ENCODE measurements at places on chromosomes 5 and 9.
A peak's percentile ranks its signal among the peaks of the same experiment; 100 is the strongest.

- DNase-seq: no peak
These were observed 174.0 kb upstream of the WWC1 start for GRCh38 chr5:168117469-168117868.

GRCh38 chr9:94174164-94174563 is 84.9 kb upstream of the ZNF169 start:
- DNase-seq: no peak

DNA sequence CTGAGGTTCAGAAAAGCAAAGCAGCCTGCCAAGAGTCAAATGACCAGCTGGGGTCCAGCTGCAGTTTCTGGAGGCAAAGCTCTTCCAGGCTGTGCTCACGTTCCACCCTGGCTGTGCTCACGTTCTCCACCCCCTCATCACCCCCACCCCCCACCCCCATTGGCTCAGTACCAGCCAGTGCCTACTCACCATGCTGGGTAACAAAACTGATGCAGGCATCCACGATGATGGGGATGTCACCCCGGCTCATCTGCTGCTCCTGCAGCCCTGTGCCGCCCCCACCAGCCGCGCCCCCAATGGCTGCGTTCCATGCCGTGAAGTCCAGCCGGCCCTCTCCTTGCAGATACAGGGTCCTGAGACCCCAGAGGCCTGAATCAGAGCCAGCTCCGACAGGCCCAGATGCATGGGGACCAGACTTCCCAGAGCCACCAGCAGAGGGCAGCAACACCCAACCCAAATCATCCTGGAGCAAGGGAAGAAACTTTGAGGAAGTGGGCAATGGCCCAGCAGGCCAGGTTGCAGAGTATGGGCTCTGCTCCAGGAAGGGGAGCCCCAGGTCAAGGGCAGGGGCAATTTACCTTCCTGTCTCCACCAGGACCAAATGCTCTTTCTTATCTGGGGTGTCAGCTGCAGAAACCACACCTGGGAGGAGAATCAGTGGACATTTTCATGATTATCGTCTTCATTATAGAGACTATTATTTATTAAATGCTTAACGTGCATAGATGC is 13.7 kb upstream of the FCHSD1 start:
- DNase-seq: peak; percentile 65

DNA sequence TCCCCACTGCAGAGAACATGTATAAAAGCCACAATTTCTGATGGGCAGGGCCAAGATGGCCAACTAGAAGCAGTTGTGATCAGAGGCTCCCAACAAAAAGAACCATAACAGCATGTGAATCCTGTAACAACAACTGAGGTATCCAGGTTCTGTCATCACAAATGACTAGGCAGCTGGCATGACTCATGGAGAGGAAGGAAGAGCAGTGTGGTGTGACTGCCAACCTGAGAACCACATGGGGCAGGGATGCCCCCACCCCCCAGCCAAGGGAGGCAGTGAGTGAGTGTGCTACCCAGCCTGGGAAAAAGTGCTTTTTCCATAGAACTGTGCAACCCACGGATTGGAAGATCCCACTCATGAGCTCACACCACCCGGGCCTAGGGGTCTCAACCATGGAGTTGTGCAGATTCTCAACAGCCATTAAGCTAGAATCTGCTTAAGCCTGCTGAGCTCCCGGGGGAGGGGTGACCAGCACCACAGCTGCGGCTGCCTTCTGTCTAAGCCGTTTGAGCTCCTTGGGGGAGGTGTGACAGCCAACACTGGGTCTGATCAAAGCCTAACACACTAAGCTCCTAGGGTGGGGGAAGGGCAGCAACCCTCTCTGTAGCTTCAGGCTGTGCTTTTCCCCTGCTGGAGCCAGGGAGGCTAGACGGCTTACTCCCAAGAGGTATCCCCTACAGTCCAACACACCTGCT is 80.1 kb upstream of the DMAC1 start:
- no peak for DNase-seq

DNA sequence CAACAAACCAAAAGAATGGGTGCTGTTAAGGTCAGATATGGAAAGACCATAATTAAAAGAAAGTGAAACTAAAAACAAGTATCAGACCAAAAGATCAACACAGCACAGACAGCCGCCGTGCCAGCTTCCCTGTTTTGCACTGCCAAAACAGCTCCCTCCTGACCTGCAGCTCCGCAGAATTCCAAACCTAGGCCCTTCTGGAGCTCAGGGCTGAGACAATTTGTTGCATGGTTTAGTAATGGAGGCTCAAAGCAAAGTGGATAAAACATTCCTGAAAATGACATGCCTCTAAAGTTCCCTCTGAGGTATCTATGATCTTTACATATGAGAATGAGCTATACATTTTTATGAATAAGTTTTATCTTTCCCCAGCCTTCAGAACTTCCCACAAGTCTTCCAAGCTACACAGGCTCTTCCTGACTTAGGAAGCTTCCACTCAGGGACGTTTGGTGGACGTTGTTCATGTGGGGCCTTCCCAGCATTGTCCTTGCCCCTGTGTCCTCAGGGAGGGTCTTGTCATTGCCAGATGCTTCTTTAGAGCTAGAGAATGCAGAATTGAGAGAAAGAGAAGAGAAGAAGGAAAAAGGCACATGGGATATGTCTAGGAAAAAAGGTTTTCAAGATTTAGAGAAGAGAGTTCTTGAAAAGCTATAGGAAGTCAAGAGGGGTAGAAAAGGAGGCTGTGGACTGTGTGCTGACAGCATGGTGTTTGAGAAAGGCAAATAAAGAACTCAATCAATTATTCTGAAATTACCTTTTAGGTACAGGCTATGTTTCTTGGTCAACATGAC is 28.4 kb upstream of the SSBP2 start:
- DNase-seq: peak; percentile 4
